ENCODE measurements at places on chromosomes 3 and 15. TPM values are rescaled to one million over a fixed set of nuclear protein-coding genes. Genes with fewer than 3 reads are reported as not detected.

APEH gene
- total RNA-seq: 131 TPM

- DNase-seq: peak; percentile 69
- 0 out of 2 replicates have a peak, but pooled peaks cover 3% of the 10 kb centered on the region for H3K36me3 ChIP-seq
- no peaks in the 10 kb centered on the region for H3K27me3 ChIP-seq
- peak overlapping the region; percentile 66 for H3K27ac ChIP-seq
- H3K4me3 ChIP-seq: no peak overlapping the region
Observed at GRCh38 chr3:170745211-170745718, 124.7 kb downstream of the RPL22L1 start.

DNA sequence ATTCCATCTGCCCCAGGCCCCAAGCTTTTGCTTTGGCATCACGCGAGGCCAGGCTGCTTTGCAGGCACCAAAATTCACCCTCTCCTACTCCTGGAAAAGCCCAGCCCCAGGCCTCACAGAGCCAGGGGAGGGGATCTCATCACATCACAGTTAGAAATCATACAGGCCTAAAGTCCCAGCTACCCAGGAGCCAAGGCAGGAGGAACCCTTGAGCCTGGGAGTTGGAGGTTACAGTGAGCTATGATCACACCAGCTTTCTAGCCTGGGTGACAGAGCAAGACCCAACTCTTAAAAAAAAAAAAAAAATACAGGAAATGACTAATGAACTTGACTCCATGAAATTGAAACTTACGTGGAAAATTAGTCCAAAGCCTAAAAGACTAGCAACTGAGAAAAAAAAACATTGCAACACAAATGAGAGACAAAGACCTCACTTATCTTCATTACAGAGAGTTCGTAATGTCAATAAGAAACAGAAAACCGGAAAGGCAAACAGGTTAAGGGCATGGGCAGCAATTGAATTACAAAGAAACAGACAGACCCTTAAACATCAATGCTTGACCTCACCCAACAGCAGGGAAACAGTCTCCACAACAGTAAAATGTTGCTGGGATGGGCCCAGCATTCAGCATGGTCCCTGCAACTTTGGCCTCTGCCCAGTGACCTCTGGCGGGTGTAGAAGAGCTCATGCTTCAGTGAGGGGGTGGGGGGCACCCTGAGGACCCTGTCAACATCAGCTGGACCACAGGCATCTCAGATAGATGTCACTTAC is 151.5 kb downstream of the LRRK1 start:
- DNase-seq: peak; percentile 14
- no peaks in the 10 kb centered on the region for H3K36me3 ChIP-seq
- no peak overlapping the region for H3K4me3 ChIP-seq
- peak overlapping the region; percentile 83 for H3K27ac ChIP-seq
- peaks cover 38% of the 10 kb centered on the region for H3K4me1 ChIP-seq
- no peaks in the 10 kb centered on the region for H3K27me3 ChIP-seq

ERC2 gene
- total RNA-seq: 0.75 TPM

GRCh38 chr3:125168711-125169393 is 43.7 kb downstream of the SLC12A8 start:
- H3K27me3 ChIP-seq: no peaks in the 10 kb centered on the region
- no peak for DNase-seq
- H3K36me3 ChIP-seq: no peaks in the 10 kb centered on the region

GRCh38 chr3:68963376-68963775 is 31.0 kb upstream of the TAFA4 start:
- no peaks in the 10 kb centered on the region for H3K4me1 ChIP-seq
- no peak for DNase-seq
- H3K27me3 ChIP-seq: peaks cover 35% of the 10 kb centered on the region
- no peaks in the 10 kb centered on the region for H3K36me3 ChIP-seq
